ENCODE measurements at places on chromosomes 2 and 18.

DNA sequence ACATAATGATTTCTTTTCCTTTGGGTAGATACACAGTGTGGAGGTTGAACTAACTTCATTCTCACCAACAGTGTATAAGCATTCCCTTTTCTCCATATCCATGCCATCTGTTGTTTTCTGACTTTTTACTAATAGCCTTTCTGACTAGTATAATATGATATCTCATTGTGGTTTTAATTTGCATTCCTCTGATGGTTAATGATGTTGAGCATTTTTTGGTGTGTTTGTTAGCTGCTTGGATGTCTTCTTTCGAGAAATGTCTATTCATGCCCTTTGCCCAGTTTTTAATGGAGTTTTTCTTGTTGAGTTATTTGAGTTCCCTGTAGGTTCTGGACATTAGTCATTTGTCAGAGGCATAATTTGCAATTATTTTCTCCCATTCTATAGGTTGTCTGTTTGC lies 59.8 kb downstream of the MARCHF4 start:
- DNase-seq: no peak

DNA sequence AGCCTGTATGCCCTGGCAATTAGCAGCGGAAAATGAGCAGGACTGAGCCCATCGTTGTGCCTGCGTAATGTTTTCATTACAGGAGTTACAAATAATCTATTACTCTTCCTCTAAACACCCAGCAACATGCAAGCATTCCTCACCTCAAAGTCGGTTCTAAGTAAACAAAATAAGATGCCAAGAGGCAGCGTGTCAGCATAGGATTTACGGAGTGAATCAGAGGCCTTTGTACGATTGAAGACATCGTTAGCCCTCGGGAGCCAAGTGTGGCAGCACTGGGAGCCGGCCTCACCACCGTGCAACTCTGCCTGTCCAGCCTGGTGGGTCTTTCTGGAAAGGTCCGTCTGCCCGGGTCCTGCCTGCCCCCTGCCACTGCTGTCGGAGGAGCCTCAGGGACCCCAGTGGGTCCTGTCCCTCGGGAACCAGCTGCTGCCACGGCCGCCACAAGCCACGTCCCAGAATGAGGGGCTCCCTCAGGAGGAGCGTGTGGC lies 80.1 kb upstream of the CTDP1 start:
- no peak for DNase-seq

DNA sequence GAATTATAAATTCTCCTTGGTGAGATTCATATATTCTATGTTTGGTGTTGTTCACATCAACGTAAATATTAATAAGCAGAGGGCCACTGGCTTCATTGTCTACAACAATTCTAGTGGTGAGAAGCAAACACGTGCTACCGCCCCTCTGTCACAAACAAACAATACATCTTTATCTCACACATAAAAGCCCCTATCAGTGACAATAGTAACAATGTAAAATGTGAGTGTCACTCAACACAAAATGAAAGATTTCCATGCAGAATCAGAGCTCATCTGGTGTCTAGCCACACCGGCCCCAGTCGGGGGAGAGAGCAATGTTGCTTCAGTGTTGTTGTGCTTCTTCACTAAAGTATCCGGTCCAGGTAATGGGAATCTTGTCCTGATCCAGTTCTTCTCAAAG lies 932.6 kb downstream of the SOCS6 start:
- DNase-seq: no peak

- no peak for DNase-seq
Measured at GRCh38 chr2:63977904-63978303, 41.3 kb downstream of the VPS54 start.

GRCh38 chr2:71215447-71215846 lies 11.5 kb downstream of the PAIP2B start:
- DNase-seq: peak; percentile 82

DNA sequence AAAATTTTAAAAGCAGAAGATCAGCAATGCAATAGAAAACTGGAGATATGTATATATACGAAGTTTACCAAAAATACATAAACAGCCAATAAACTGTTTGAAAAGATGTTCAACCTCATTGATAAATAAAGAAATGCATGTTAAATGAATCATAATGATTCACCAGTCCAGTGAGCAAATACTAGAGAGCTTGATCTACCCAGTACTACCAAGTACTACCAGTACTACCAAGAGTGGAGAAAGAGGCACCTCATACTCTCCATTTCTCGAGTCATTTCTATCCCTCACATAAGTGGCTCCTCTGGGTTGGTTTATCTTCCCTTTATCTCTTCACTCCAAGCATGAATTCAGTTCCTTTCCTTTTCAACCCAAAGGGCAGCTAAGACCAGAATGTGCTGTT lies 138.9 kb downstream of the MREG start:
- peak; percentile 13 for DNase-seq

DNA sequence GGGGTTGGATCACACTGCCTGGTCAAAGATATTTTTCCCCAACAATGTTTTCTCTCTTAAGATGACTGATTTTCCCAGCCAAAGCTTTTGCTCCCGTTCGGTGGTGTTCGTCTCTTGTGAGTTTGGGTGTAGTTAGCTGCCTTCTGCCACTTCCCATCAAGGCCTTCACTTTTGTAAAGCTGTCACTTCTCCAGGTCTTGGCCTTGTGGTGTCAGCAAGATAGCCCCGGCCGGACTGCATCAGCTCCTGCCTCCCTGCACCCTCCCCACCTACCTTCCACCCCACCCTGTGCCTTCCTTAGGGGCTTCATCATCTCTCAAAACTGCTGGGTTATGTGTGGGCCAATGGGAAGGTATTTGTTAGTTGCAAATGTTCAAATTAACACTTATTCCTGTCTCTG lies 228.9 kb downstream of the BCL11A start:
- no peak for DNase-seq

GRCh38 chr2:233350708-233351107 lies 3.6 kb upstream of the DGKD start:
- DNase-seq: peak; percentile 70

- no peak for DNase-seq
Measured at GRCh38 chr2:224736227-224736626, 20.1 kb upstream of the CCDC195 start.

GRCh38 chr2:179604598-179604997 lies 256.8 kb downstream of the ZNF385B start:
- no peak for DNase-seq

DNA sequence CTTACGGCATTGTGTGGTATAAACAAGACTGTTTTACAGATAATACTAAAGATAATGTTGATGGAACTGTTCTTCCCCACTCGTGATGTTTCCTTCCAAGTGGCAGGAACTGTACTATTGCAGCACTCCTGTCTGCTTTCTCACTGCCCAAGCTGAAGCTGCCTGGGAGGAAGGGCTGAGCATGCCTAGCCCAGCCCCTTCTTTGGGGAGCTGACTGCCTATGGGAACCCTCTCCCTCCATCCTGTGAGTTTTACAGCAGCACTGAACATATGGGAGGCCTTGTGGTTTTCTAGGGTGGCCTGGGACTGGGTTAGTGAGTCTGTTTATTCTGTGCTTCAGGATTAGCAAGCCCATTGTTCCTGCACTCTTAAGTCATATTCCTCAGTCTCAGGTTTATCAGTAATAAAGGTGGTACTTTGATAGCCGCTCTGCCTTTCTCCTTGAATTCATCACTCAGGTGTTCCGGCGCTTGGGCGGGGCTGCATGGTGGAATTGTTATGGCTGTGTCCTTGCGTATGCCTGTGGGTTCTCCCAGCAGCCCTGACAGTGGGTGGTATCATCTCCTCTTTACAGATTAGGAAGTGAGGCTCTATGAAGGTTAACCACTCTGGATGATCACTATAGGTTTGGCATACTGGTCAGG lies 379.7 kb downstream of the PTPRM start:
- DNase-seq: no peak

DNA sequence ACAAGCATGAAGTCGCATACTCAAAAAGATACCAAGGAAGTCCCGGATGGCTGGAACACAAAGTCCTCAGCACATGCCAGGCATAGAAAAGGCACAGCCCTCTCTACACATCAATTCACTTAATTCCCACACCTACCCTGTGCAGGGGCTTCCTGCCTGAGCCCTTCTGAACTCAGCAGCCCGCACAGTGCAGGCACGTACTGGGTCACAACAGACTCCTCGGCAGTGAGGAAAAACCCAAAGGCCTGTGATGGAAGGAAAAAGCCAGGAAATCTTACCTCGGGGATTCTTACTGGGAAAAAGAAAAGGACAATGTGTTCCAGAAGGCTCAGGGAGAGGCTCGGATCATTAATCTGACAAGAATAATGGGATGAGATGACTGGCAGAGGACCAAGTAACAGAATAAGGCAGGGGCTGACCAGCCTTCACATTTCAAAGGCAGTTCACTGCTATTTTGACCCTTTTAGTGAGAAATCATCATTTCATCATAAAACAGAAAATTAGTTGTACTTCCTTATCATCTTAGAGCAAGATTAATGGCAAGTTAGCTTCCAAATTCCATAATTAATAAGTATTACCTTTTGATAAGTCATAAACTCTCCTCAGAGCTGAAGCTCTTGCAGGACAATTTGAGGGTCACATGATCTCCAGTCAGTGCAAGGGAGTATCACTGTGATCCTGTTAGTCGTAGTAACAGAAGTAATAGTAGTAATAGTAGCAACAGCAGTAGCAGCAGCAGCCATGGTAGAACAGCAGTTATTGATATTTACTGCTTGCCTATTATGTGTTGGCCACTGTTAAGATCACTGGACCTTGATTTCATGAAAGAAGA lies 87.4 kb downstream of the STK39 start:
- no peak for DNase-seq

DNA sequence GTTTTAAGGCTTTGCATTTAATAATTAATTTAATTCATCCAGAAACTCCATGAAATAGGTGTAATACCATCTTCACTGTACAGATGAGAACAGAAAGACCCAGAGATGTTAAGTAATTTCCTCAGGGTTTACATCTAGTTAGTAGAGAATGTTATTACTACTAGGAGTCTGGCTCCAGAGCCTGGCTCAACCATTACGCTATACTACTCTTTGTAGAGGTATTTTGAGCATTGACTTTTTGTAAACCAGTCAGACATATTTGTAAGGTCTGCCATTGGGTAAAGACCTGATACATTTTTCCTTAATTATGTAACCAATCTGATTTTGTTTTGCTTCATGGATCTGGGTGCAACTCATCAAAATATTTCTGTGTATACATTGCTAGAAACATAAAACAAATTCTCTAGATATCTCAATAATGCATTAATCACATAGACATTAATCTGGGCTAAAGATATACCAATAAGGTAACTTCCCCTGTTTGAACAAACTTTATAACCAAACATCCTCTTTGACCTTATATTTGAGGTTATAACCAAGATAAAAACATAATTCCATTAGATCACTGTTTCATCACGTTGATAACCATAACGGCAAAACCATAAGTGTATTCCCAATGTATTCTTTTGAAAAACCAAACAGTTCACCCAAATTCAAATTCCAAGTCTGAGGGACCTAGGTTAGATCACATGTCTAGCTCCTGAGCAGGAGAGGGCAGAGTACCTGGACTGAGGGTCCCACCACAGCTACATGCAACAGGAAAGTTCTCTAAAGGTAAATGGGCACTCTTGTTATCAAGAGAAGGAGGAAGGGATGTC lies 135.0 kb downstream of the IKZF2 start:
- DNase-seq: no peak

DNA sequence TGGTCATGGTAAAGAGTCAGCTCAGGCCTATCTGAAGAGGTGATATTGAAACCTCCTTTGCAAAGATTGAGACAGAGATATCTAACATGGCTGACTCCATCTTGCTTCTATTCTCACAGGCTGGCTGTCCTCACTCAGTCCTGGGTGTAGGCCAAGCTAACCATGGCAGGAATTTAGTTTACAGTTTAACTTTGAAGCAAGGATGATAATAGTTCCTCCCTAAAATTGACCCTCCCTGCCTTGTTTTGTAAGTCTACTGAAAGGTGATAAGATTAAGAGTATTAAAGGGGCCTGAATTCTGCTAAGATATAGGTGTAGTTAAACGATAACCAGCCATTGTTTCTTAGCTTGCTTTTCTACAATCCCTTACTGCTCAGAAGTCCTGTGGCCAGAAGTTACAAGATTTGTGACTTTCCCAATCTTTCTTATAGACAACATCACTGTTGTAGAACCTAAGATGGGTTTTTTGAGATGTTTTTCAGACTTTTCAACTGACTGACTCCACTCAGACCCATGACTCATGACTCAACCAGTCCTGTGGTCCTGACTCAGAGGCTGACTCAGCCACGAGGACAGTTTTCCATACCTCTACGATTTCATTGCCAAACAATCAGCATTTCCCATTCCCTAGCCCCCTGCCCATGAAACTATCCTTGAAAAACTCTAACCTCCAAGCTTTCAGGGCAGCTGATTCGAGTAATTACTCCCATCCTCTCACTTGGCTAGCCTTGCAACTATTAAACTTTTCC lies 195.7 kb upstream of the SESTD1 start:
- peak; percentile 84 for DNase-seq

- DNase-seq: no peak
Measured at GRCh38 chr18:45836242-45837205, 11.0 kb downstream of the SIGLEC15 start.

DNA sequence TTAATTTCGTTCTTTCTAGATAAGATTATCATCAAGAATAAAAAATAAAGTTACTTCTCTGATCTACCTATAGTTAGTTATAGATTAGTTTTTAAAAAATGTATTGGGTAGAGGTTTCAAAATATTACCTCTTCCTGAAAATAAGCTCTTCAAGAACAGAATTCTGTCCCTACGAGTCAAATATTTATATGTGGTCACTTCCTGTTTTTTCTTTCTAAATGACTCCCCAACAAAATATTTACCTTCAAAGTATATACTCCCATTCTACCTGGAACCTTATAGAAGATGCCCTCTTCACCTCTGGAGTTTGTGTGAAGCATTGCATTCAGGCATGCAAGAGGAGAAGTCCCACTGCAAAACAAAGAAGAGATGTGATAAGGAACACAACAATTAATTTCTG lies 72.3 kb downstream of the ASXL2 start:
- no peak for DNase-seq

GRCh38 chr18:49617329-49617695 lies 55.5 kb downstream of the LIPG start:
- DNase-seq: no peak

All from trophoblast cell (in vitro differentiated cells and primary cell).